ENCODE measurements at places on chromosomes 2 and 18.

DNA sequence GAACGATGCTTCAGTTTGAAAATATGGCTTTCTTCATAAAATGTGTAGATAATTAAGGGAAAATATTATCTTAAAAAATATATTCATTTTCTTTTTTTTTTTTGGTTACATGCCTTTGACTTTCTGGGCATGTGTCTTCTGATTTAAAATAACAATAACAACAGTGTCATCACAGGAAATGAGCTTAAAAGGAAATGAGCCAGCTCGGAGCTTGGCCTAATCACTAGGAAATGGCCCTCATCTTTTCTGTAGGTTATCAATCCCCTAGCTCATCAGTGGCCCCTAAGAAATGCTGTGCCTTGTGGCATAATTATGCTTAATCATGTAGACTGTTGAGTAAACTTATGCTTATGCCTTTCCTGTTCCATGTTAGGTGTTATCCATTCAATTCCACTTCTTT lies 141.8 kb upstream of the FHL2 start:
- no peak for DNase-seq

- no peak for DNase-seq
Observed at GRCh38 chr2:15938803-15939555, 1.4 kb upstream of the MYCN start.

DNA sequence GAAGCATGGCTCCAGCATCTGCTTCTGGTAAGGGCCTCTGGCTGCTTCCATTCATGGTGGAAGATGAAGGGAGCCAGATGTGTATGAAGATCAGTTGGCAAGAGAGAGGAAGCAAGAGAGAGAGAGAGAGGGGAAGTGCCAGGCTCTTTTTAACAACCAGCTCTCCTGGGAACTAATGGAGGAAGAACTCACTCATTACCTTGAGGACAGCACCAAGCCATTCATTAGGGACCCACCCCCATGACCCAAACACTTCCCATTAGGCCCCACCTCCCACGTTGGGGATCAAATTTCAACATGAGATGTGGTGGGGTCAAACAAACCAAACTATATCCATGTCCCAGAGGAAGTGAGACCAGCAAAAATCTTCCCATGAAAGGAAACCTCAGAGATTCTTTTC lies 124.8 kb upstream of the SIX2 start:
- no peak for DNase-seq

DNA sequence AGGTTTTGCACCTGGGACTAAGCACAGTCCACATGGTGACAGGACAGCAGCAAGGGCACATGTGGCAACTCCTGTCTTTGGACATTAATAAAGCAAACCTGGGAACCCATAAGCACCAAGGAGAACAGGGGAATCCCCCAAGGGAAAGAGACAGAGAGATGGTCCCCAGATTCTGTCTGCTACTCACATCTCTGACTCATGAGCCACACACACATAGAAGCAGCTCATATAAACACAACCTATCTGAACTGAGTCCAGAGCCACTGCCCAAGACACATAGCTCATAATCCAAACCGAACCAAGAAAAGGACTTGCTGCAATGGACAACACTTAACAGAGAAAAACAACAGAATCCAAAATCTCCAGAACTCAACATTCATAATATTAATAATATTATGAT lies 82.5 kb downstream of the OSBPL1A start:
- no peak for DNase-seq

DNA sequence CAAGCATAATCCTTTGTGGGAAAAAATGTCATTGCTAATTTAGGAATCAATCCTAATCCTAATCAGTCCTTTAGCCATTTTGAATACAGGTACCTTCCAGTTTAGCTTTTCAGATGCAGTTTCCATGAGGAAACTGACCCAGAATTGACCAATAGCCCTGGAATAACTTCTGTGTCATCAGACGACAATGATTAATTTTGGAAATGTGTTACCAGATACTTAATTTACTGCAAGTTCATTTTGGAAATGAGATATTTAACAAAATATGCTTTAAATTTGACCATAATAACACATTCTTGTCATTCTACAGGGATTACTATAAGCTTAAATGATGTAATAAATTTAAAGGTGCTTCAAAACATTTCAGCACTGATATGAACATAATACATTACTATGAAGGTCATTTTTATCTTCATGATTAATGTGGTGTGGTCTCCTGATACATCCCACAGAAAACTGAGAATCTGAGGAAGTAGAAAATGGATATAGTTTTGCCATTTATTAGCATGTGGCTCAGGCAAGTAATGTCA lies 129.8 kb upstream of the SH3BP4 start:
- no peak for DNase-seq

DNA sequence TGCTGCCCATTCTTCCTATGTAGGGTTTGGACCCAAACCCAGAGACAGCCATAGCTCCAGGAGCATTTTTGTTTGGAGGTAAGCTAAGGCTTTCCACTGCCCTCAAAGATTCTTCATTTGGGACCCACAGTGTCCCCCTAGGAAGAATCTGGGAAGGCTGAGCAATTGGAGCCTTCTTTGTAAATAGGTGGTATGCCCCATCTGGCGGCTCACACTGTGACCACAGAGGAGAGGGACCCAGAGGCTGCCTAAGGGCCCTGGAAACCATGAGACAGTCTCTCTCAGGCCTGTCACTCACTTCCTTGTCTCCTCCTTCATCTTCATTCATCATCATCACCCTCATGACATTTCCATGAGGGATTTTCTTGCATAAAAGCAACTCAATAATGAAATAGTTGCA lies 215.4 kb upstream of the OSR1 start:
- no peak for DNase-seq

DNA sequence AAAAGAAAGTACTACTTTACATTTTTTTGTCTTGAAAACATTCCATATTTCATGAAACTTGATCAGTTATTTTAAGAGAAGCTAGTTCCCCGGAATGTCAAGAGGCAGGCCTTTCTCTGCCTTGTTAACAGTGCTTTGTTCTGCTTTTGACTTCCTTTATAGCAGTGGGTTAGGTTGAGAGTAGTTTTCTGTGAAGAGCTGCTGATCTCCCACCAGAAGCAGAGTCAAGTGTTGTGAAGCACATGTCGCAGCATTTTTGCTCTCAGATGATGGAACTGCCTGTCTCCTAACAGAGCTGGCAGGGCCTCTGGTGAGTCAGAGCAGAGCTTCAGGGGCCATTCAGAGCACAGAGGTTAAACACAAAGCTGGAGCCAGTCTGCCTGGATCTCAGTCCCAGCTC lies 871.8 kb downstream of the SLC4A3 start:
- no peak for DNase-seq

GRCh38 chr2:125696560-125696959 lies 959.4 kb upstream of the GYPC start:
- DNase-seq: no peak

GRCh38 chr18:22557168-22557941 lies 139.6 kb upstream of the CTAGE1 start:
- no peak for DNase-seq

GRCh38 chr2:157900203-157900602 lies 24.1 kb upstream of the ACVR1 start:
- DNase-seq: peak; percentile 20

DNA sequence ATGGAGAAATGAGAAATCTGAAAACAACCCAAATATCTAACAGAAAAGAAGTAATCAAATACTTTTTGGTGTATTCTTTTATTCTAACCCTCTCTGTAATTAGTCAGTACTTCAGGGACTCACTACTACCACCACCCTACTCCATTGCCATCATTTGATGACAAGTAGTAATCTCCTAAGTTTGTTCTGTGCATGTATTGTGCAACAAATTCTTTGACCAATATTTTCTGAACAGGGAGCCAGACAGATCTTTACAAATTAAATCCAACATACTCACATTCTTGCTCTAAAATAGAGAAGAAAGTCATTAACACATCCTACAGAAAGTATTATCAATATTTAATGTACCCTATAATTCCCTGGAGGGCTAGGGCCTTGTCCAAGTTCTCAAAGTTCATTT lies 1416.4 kb downstream of the DSC3 start:
- DNase-seq: no peak

DNA sequence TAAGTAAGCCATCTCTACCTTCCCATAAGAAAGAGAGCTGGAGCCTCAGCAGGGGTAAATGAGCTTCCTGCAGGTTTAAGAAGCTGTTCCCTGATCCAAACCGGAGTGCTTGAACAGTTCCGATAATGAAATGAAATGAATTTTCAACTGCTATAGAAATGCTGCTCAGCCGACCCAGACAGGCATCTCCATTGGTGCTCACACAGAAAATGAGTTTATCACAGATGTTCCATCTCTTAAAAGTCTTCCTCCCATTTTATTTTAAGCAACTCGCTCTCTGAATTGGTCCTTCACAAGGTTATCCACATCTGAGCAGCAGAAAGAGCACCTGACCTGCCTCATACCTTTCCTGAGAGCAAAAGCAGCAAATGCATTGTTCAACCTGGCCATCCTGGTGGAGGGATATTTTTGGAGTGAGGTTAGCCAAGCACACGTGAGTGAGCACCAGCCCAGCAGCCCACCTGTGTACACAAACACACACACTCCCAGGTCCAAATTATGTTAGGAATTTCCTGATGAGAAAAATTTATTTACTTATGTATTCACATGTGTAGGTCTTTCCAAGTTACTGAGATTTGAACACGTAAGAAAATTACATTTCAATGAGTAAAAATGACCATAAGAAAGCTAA lies 42.2 kb upstream of the CCDC68 start:
- DNase-seq: no peak

GRCh38 chr2:109136542-109136941 lies 7.5 kb downstream of the SH3RF3 start:
- no peak for DNase-seq

DNA sequence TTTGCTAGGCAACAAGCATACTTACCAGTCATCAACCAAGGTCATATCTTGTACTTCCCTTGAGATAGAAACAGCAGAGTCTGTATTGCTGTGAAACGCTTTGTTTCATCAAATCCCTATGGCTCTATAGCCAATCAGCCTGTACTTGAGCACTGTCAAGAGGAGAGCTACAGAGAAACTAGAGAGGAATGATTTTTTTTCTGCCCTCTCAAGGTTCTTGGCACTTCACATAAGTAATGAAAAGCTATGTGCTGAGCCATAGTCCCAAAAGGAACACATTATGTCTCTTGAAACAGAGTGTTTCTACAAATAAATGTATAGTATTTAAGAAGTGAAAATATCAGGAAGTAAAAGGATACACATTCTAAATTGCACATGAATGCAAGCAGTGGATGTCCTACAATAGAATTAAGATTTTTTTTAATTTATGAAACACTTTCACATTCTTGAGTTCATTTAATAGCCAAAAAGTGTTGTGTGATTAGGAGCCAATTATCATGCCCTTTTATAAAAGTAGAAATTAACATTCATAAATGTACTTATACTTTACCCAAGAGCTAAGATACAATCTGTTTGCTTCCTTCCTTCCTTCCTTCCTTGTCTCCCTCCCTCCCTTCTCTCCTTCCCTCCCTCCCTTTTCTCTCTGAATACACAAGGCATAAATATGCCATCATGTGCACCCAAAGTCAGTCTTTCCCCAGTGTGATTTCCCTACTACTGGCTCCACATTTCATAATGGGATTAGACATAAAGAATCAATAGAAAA lies 131.8 kb downstream of the CSRNP3 start:
- no peak for DNase-seq

DNA sequence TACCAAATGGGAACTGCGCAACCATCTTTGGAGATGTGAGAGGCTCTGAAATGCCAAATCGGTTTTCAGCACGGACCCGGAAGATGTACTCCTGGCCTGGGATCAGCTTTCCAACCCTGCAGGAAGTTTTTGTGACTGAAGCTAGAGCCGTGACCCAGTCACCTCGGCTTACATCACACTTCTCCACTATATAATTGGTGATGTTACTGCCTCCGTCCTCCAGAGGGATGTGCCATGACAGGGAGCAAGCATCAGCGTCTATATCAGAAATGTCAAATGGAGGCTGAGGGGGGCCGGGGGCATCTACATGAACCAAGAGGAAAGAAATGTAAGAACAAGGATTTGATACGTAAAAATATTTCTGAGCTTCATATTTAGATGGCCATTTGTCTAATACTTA lies 104.4 kb downstream of the PLEKHA3 start:
- no peak for DNase-seq

GRCh38 chr2:205683502-205684367 lies 1.4 kb downstream of the NRP2 start:
- no peak for DNase-seq

DNA sequence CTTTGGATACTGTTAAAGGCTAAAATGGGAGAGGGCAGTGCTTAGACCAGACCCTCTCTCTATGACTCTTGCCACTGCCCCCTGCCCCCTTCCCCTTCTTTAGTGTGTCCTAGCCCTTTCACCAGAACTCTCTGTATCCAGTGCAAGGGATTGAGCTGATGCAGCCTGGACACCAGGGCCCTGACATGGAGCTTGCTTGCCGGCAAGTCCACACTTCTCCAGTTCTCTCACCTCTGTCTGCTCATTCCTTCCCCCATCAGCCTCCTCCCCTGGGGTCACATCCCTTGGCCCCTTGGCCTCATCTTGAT lies 1.5 kb upstream of the WNT6 start:
- DNase-seq: no peak

GRCh38 chr2:234275515-234275914 lies 221.4 kb downstream of the ARL4C start:
- DNase-seq: no peak

GRCh38 chr2:235806986-235807750 lies 313.3 kb downstream of the AGAP1 start:
- DNase-seq: no peak

GRCh38 chr2:26970928-26971627 lies 641 bp downstream of the MAPRE3 start:
- no peak for DNase-seq

- no peak for DNase-seq
Observed at GRCh38 chr2:121036226-121036692, 248.7 kb downstream of the TFCP2L1 start.

- DNase-seq: no peak
Observed at GRCh38 chr2:55408098-55408882, 11.4 kb downstream of the CCDC88A start.

DNA sequence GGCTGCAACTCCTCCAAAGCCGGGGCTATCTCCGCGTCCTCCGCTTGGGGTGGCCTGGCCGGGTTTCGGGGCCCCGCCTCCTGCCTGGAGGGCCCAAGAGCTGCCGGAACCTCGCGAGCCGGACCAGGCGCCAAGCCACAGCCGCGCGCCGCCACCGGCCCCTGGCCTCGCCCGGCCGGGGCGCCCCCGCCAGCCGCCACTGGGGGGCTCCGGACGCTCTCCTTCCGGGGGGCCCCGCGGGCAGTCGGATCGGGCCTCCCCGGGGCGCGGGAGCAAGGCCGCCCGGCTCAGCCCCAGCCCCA lies 17.4 kb upstream of the HAAO start:
- no peak for DNase-seq

GRCh38 chr2:12441750-12442475 lies 274.8 kb upstream of the TRIB2 start:
- DNase-seq: peak; percentile 24

DNA sequence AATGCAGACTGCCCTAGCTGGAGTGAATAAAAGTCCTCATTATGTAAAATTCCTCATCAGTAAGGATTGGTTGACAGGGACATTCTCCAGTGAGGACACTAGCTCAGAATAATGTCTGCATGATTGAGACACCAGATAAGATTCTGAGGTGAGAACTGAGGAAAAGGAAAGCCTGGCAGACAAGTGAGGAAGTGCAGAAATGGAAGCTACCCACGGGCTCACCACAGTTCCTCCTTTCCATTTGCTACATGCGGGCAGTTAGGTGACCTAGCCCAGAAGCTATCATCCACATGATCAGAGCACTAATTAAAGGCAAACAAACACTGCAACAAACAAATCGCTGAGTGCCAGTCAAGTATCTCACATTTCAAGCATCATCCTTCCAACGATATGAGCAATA lies 27.7 kb downstream of the NETO1 start:
- no peak for DNase-seq

- peak; percentile 24 for DNase-seq
Observed at GRCh38 chr2:156436497-156437085, 412 bp downstream of the GPD2 start.

Measured in CD4-positive, alpha-beta T cell treated with Interleukin-21 for 1 hour (primary cell).